Activated gamma-delta T cell treated with Interleukin-2 at 50 U/mL for 16 hours (primary cell): ENCODE measurements at places on chromosomes 16 and 17.

DNA sequence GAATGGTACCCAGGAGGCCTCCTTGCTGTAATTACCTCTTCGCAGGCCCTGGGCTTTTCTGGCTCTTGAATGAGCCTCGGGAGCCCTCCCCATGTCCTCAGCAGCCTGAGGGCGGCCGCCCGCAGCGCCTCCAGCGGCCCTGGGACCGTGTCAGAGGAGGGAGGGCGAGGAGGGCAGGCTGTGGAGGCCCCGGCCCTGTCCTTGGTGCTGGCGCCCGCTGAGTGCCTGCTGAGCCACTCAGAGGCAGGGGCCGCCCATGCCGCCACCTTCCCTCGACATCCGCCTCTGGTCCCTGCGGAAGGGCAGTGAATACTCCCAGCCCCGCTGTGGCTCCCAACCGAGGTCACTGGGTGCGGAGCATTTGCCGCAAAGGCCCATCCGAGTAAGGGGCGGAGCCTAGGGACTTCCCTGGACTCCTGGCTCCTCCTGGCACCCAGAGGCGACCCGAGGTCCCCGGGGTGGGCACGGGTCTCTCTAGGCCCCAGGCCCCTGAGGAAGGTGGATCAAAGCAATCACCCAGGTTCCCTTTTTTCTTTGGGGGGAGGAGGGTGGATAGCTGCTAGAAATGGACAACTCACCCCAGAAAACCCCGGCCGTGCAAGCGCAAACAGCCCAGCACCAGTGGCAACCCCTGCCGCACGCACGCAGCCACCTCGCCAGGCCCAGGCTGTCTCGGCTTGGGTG, 2.8 kb downstream of the RBFOX3 start:
- no peak for DNase-seq

DNA sequence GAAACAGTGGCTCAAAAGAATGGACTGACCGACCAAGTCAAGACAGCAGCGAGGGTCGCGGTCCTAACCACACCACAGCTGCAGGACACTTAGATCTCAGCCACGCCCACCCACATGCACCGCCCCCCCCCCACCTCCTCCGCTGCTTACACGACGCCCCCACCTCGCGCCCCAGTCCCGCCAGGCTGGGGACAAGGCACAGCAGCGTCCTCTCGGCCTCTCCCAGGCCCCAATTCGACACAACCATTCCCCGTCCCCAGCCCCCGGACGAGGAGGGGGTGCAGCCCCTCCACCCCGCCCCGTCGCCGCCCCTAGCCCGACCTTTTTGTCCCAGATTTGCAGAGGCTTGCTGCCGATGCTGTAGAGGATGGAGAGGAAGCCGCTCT, 477 bp downstream of the CFAP20 start:
- no peak for DNase-seq

DNA sequence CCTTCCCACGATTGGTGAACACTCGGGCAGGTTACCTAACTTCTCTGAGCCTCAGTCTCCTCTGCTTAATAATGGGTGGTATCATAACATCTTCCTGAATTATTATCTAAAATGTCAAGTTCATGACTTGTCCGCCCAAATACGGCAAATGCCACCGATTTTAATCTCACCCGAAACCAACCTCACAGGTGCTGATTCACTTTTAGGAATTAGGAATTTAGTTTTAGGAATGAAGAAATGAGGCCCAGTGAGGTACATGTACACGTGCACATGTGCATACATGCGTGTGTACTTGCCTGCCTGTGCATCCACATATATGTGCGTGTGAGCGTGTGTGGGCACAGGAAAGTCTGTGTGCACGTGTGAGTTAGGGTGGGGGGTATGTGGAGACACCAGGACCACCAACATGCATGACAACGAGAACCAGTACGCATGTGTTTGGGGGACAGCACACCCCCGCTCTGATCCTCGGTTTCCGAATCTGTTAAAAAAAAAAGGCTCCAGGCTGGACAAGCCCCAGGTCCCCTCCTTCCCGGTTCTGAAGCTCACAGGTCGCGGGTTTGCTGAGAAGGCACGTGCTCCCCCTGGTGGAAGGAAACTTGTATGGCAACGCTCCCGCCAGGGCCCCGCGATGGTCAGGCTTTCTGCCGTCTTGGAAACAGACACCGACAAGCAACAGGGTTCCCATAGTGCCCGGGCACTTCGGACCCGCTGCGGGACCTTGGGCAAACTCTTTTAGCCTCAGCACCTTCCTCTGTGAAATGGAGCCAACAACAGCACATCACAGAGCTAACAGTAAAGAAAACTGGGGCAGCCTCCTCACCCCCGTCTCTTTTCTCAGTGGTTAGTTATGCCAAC, 219.2 kb downstream of the RBFOX3 start:
- DNase-seq: peak; percentile 61

- no peak for DNase-seq
Observed at GRCh38 chr17:869567-870525, 87.7 kb downstream of the MRM3 start.

- DNase-seq: no peak
Observed at GRCh38 chr16:25796239-25796638, 104.5 kb downstream of the HS3ST4 start.

- no peak for DNase-seq
Observed at GRCh38 chr16:89383095-89384003, 107.0 kb downstream of the ANKRD11 start.

DNA sequence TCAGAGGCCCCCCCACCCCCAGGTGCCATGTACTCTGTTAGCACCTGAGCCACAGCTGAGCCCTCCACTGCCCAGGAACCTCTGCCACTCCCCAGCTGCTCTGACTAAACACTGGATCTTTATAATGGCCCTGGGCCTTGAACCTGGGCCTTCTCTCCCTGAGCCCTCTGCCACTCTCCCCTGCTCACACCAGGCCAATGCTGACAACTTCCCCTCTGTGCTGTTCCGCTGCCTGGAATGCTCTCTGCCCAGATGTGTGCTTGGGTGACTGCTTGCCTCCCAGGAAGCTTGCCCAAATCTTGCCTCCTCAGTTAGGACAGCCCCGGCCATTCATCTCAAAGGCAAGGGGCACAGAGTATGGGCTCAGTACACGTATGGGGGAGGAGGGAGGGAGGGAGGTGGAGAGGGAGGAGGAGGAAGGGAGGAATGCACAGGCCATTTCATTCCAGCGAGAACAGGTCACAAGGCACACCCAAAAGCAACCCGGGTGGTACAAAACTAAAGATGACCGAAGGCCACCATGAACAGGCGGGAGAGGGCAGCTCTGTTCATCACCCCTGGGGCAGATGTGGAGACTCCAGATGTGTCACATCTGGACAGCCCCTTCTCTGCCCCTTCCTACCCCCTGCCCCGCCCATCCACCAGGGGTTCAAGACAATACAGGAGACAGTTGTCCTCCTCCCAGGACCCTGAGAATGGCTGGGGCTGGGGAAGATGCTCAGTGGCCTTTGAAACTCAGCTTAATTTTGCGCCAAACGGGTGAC, 15.3 kb upstream of the TNFRSF13B start:
- DNase-seq: no peak

DNA sequence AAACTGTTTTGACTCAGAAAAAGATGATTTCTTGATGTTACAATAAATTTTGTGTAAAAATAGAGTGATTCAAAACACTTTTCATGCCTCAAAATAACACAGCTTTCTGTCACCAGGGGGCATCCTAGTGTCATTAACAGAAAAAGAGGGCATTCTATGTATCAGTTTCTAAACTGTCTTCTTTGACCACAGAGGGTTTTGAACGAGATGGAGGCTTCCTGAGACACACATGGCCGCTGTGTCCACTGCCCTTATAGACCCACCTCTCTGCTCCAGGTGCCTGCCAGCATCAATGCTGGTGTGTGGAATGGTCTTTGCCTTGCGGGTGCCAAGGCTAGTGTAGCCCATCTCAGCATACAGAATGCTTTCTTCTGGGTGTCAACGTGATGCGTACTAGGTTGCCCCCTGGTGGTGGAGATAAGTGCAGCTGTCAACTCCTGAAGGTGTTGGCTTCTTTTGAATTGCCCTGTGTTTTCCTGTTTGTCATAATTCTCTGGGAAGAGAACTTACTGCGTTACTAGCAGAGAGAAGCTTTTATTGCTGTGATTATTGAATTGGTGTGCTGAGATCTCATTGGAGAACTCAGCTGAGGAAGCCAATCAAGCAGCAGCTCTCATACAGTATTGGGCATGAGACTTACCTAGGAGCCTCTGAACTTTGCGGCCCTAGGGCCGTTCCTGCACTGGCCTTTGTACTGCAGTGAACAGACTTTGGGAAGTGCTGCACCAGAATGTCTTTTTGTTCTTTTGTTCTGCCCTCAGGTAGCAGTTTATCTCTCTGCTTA, 38.6 kb downstream of the USP10 start:
- peak; percentile 74 for DNase-seq

- DNase-seq: no peak
Observed at GRCh38 chr17:82408288-82408937, 9.7 kb upstream of the HEXD start.

GRCh38 chr17:19004421-19005136, at the start of gene FAM83G:
Gene FAM83G (minus strand): TSS chr17:19004764. CDS start chr17:19004041, 723 bp downstream.
- peak; percentile 88 for DNase-seq

DNA sequence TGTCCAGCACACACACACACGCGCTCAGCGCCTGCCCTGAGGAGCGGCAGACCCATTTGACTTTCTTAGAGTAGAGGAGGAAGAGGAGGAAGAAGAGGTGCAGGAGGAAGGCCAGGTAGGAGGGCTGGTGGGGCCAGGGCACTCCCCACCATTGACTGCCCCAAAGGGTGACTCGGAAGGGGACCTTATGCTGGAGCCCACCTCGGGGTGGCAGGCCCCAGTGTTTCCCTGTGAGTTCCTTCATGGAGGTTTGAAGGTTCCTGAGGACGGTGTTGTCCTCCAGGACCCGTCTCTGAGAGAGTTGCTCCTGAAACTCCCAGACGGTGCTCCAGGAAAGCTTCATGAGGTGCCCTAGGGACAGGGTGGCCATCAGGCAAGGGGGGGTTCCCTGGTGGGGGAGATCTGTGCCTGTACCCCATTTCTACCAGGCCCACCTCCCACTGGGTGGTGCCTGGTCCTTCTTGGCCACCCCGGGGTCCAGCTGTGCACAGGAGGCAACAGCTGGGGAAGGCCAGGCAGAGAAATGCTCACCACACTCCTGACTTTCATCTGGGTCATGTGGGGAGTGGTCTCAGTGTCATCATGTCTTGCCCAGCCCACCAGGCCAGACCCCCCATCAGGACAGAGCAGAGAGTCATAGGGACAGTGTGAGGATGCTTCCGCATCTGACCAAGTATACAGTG, 89.5 kb downstream of the TNFRSF13B start:
- no peak for DNase-seq

DNA sequence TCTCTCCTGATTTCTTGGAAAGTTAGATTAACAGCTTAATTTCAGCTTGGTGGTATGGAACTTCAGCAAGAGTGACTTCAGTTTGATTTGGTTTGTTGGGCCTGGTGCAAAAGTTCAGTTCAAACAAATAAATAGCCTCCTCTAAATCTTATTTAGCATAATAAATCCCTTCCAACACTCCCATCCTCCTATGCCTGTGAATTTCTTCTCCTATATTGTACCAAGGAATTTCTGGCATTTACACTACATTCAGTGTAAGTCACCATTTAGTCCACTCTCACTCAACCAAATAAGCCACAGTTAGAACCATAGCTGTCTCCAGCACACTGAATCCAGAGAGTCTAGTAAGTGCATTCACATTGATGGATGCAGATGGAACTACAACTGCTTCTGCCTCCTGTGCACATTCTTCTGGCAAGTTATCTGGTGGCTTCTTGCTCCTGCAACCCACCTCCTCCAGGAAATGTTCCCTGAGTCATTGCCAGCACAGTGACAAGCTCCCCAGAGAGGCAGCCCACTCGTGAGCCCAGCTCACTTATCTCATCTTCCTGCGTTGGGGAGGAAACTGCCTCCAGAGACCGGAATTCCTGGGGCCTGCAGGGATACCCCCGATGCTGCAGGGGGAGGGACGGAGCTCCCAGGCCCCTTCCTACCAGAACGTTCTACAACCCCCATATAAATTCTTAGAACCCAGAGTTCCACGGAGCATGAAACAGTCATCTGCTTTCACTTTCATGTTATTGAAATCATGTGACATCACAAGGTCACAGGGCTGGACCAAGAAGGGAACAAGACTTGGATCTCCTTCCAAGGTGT, 318.3 kb downstream of the PHKB start:
- DNase-seq: no peak

DNA sequence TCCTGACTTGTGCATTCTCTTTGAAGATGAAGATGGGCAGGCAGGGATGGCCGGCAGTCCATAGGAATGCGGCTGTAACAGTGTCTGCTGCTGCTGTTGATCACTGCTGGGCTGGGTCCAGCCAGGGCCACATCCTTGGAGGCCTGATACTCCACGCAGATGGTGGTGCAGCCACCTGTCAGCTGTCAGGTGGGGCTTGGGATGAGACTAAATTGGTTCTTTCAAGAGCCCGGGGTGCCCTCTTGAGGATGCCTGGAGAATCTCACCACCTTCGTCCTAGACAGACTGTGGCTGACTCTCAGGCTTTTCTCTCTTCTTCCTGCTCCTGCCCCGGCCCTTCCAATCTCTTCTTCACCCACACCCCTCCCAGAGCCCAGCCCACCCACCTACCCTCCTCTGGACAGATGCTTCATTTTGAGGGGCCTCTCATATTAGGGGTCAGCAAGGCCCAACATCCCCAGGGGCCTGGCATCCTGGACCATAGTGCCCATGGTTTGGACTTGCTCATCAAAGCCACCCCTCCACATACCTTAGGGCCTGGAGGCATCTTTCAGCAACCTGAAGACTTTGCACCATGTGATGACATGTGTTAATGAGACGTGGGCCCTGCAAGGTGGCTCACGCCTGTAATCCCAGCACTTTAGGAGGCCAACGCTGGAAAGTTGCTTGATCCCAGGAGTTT, 19.1 kb downstream of the OSBPL7 start:
- DNase-seq: peak; percentile 62

DNA sequence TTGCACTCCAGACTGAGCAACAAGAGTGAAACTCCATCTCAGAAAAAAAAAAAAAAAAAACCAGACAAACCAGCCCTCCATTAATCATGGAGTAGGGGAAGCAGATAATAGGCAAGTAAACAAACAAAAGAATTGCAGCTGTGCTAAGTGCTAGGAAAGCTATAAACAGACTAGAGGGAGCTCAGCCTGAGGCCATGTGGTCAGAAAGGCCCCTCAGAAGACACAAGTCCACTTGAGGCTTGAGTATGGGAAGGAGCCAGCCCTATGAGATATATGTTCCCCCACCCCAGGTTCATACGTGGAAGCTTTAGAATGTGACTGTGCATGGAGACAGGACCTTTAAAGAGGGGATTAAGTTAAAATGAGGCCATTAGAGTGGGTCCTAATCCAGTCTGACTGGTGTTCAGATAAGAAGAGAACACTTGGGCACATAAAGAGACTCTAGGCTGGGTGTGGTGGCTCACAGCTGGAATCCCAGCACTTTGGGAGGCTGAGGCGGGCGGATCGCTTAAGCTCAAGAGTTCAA, 132.6 kb upstream of the NOL11 start:
- no peak for DNase-seq

GRCh38 chr17:7832431-7832830, 1.6 kb upstream of the KDM6B start:
- no peak for DNase-seq
